Germinal center (tissue), 1 donor: ENCODE measurements at places on chromosomes 12 and 14.
A peak's percentile ranks its signal among the peaks of the same experiment; 100 is the strongest.

DNA sequence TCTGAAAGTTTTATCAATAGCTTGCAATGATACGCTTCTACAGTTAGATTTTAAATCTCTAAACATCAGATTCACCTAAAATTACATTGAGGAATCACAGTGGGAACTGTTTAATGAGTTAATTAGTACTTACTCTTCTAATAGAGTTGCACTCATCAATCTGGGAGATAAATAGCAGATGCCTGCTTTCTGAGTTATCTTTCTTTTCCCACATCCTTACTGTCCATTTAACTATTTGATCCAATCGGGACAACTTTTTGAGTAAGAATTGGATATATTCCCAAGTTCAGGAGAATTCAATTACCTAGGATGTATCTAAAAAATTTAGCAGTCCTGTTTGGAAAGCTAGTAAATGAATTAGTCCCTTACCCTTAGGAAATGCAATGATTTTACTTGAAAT lies 162.3 kb downstream of the KCNH5 start:
- no peak for DNase-seq

DNA sequence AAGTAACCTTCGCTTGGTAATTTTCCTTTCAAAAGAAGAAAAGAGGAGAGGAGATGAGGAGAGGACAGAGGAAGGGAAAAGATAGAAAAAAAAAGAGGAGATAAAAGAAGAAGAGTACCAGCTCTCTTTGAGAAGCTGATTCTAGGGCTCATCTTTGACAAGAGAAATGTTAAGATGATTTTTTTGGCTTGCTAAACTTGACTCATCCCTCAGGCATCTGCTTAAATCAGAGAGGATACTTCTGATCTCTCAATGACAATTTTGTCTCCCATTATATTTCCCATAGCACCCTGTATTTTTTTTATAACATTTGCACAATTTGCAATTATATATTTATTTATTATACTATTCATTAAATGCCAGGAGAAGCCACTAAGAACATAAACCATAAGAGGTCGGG lies 17.1 kb downstream of the SYT1 start:
- DNase-seq, result no peak

GRCh38 chr14:75271514-75271913 lies 7.1 kb upstream of the FOS start:
- no peak for DNase-seq

DNA sequence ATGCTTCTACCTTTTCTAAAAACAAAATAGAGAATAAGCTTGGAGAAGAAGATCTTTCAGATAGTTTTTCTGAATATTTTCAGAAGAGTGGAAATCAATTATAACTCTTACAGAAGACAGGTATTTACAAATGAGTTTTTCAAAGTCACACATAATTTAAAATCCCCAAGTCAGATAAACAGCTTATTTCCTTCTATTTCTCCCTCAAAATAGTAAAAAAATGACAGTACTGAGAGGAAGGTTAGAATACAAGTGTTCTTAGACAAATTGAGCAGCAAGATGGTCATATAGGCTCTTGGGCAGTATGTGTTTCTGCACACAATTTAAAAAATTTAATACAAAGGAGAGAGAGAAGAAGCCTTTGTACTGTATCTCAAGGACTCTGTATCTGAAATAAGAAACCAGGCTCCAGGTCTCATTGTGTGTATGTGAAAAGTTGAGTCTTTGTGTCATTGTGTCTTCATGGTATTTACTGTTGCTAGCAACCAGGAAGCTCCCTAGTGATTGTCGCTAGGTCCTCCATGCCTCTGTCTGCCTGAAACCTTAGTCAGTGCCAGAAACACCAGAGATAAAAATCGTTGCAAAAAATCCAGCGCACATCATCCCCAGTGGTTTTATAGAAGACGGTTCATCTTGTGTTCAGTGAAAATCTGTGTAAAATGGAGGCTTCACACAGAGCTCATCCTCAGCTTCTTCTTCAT lies 12.9 kb upstream of the TUBA1A start:
- DNase-seq, result no peak

GRCh38 chr12:92156139-92156538 lies 10.5 kb upstream of the BTG1 start:
- no peak for DNase-seq

DNA sequence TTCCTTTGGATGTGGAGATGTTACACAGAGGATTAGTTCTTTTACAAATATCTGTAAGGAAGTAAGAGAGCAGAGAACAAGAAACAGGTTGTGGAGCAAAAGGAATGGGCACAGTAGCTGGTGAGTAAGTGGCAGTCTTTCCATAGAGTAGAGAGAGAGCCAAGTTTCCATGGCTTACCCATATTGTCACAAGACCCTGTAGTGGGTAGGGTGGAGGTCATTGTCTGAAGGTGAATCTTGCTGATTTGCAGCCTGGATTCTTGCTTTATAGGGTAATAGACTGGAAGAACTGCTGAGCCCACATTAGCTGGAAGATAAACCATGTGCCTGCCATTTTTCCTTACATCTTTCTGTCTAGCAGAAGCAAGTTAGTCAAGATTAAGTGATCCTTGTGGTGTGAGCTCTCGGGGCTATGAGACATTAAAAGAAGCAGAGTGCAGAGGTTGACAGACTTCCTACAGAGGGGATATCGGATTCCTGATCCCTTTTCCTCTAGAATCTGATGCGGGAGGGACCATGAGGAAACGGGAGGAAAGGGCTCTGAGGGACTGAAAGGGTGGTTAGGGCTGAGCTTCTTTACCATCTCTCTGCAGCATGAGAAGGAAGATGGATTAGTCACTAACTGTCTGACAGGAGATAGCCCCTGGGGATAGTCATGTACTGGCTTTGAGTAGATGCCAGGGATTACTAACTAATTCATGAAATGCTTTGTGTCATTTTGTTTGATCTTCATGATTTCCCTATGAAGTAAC lies 44.0 kb upstream of the LRTM2 start:
- no peak for DNase-seq

GRCh38 chr12:118544569-118544968 lies 168.2 kb downstream of the SUDS3 start:
- no peak for DNase-seq

- DNase-seq, result peak; percentile 44
These were observed 632 bp downstream of the UBR7 start for GRCh38 chr14:93207468-93208308.

GRCh38 chr12:48716168-48716492 lies 377 bp downstream of the CCNT1 start:
- peak; percentile 11 for DNase-seq

GRCh38 chr12:43214166-43214565 lies 337.8 kb downstream of the ADAMTS20 start:
- no peak for DNase-seq

DNA sequence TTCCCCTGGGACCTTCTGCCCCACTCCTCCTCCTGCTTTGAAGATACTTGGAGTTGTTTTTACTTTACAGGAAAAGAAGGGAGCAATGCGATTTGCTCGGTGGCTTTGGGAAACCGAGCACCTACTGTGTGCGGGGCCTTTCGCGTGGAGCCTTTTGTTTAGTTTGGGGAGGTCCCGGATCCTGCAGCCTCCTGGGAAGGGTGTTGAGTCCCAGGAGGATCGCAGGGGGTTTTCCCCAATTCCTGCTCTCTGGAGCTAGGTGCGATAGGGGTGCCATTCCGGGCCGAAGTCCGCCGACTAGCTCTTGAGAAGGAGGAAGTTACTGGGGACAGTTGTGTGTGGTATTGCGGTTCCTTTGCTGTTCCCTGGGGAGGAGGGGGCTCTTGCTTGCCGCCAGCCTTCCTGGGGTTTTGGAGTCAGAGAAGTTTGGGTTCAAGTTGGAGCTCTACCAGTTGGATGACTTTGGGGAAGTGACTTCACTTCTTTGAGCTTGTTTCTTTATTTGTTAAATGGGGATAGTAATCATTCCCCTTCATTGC lies 1.1 kb downstream of the BRI3BP start:
- DNase-seq, result peak; percentile 54

- no peak for DNase-seq
These were observed 26.5 kb upstream of the PPP1R12A start for GRCh38 chr12:79961411-79961810.

- no peak for DNase-seq
These were observed 64.6 kb downstream of the KCNH5 start for GRCh38 chr14:62980693-62981092.

DNA sequence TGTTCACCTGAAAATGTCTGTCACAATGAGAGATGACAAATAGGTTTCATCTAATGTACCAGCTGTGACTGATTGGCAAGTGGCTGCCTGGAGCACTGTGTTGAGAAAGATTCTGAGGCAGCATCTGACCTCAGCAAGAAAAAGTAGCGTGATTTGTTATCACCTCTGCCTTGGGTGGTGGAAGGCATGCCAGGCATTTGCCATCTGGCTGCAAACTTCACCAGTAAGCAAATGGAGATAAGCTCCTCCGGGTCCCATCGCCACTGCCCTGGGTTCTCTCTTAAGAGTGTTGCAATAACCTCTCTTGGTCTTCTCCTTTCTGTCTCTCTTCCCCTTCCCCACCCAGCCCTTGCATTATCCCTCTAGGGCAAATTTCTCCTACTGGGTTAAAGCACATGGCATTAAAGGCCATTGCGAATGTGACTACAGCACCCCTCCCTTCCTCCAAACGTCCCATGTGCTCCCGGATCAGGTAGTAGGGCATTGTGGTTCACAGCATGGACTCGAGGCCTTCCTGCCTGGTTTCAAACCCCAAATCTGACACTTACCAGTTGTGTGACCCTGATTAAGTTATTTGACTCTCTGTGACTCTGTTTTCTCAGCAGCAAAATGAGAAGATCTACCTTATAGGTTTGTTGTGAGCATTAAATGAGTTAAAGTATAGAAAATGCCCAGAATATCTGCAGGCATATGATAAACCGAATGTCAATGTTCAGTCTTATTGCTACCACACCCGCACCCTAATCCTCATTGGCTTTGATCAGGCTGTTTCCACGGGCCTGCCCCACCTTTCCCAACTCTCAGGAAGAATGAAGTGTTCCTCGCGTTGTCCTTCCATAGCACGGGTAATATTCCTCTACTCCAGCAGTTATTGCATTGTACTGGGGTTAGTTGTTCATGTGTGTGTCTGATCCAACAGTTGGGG lies 8.2 kb upstream of the LGALS3 start:
- DNase-seq, result no peak

- no peak for DNase-seq
These were observed 204.1 kb downstream of the CACNA1C start for GRCh38 chr12:2256915-2257314.

DNA sequence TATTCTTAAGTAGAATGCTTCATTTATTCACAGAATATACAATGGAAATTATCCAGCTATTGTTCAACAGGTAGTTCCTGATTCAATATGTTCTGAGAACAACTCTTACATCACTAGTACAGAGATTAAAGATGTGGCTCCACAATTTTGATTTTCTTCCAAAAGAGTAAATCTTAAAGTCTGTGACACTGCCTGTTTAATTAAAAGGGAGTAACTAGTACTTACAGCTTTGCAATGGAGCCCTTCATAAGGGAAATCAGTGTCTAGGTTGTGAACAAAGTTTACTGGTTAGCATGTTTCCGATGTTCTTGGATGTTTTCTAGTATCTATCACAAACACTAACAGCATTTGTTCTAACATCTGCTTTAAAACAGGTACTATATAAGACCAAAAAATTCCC lies 30.8 kb downstream of the MIA2 start:
- no peak for DNase-seq

DNA sequence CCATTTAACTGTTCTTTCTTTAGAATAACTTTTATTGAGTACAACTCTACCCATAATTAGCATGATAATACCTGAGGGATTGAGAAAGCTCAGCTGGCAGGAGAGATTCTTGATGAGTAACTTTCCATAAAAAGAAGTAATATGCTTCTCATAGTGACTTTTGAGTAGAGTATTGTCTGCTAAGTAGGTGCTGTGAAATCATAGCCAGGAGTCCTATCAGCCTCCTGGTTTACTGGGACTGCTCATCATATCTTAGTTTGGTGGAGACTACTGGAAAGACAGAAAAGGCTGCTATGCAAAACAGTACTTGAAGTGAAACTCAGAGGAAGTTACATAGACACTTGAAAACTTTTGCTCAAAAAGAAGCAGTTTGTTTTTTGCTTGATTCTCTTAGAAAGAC lies 113.3 kb upstream of the ATP2B1 start:
- peak; percentile 31 for DNase-seq

- DNase-seq, result no peak
These were observed 15.0 kb upstream of the LTBP2 start for GRCh38 chr14:74627076-74627475.

DNA sequence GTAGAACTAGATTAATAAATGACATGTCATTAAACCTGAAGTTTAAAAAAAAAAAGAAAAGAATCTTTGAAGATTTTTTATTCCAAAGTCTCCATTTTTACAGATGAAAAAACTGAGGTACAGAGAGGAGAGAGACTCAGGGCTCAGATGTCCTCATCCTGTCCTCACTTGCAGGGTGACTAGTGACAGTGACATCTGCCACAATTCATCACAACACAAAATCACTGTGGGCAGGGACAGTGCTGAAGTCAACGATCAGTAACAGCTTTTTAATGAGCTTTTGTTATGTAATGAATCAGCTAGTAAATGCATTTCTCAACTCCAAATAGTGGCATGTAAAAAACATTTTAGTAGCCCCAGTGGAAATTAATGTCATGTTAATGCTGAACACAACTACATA lies 138.5 kb downstream of the NTF3 start:
- DNase-seq, result no peak

GRCh38 chr12:39003541-39004155 lies 98.3 kb upstream of the CPNE8 start:
- no peak for DNase-seq

GRCh38 chr12:65534238-65534841 lies 255.9 kb downstream of the MSRB3 start:
- DNase-seq, result no peak

DNA sequence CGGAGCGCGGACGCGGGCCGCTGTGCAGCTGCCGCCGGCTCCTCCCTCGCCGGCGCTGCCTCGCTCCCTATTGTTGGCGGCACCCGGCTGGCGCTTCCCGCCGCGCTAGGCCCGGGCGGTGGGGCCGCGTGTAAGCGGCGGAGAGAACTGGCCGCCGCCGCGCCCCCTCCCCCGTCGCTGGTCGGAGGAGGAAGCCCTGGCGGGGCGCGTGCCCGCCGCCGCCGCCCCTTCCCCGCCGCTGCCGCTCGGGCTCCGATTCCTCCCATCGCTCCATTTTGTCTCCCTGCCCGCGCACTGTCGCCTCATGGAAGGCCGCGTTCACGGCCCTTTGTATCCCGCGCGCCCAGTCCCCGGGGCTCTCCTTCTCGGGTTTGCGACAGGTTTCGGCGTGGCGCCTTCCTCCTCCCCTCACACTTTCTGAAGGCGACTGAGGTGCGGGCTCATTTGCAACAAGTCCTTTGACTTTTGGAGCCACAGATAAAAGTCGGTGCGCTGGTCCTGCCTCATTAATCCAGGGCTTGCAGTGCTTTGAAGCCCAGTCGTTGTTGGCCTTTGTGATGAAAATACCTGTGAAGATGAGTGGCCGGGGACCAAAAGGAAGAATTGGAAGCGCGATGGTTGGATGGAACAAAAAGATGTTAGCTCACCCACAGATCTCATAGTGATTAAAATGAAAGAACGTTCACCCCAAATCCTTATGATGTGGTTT lies 707 bp downstream of the CPSF6 start:
- peak; percentile 39 for DNase-seq

DNA sequence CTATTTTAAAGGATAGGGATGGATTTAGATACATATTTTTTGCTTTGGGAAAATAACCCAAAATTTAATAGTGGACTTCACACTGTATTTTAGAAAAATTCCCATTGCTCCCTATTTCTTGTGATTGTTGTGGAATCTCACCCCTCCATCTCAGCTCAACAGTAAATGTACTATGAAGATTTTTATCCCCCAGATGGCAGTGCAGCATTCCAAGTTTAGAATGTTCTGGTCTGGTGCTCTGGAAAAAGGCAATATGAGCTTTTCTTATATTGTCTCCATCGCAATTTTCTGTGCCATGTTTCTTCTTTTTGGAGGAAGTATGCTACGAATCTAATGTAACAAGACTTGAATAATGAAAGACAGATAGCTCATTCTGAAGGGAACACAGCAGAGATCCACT lies 471.7 kb upstream of the SYT1 start:
- DNase-seq, result no peak
